ENCODE measurements at places on chromosomes 12 and 14.

DNA sequence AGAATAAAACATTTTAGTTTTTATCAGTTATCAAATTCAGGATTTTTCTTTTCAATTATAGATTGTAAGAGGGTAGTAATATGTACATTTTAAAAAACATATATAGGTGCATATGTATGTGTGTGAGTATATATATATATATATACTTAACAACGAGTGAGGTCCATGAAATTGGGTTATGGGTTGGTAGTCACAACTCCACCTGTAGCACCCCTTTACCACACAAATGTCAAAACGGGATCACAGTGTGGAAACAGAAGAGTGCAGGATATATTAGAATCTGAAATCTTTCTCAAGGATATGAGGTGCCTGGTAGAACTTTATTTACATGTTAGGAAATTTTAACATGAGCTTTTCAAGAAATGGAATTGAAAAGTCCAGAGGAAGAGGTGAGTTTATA is 31.3 kb downstream of the MIA2 start:
- no peak for DNase-seq

DNA sequence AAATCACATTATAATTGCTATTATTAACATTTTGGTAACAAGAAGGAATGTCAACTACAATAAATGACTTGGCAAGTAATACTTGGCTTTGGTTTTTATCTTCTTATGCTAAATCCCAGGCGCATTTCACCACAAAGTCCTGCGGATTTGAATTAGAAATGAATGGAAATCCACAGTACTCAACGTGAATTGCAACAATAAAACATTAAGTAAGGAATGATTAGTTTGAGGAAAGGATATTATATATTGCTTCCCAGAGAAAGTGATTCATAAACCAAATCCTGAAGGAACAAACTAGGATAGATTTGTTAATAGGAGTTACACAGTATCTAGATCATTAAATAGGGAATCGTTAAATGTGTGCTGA is 1089.7 kb downstream of the TRHDE start:
- DNase-seq: no peak

DNA sequence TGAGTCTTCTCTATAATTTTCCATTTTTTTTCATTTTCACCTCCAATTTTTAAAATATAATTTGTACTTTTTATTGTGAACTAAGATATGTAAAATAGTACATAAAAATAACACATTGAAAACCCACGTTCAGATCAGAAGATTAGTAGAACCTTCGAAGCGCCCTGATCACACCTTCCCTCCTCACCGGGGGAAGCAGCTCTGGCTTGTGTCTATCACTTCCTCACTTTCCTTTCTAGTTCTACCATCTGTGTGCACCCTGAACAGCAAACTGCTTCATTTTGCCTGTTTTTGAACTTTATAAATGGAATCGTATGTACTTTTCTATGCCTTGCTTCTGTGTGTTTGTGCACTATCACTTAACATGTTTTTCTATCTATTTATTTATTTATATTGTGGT is 11.8 kb upstream of the CD27 start:
- DNase-seq: no peak

DNA sequence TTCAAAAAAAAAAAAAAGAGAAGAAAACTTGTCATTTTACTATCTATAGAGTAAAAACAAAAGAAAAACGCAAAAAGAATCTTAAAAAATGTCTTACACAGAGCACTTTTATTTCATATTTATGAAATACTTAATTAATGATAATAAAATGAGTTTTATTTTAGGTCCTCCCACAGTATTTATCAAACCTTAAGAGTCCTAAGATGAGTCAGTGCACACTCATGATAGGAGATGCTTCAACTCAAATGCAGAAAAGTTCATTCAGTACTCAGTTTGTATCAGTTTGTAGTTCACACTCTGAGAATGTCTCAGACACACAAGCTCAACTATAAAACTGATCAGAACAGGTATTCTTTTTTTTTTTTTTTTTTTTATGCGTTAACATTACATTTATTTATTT is 41.7 kb downstream of the TRIM9 start:
- DNase-seq: no peak

- no peak for DNase-seq
These were observed 7.6 kb downstream of the ADCY4 start for GRCh38 chr14:24327303-24327702.

DNA sequence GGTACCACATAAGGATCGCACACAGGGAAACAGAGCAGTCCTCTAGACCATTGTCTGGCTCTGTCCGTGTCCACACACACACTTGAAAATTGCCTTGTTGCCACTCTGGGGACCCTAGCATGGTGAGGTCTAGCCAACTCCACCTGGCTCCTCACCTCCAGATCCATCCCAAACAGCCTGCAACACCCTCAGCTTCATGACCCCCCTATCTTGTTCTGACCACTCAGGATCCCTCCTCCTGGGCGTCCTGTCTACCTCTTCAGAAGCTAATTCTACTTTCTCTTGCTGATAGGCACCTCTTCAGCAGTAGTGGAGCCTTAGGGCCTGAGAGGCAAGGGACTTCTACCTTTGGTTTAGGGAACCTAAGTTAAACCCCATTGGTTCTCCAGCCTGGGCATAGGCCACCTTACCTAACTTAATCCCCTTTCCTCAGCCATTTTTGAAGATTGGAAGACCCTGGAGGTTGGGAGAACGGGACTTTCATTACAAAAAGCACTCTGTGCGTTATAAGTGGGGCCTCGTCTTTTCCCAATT is 697 bp upstream of the HOXC5 start:
- DNase-seq: no peak

DNA sequence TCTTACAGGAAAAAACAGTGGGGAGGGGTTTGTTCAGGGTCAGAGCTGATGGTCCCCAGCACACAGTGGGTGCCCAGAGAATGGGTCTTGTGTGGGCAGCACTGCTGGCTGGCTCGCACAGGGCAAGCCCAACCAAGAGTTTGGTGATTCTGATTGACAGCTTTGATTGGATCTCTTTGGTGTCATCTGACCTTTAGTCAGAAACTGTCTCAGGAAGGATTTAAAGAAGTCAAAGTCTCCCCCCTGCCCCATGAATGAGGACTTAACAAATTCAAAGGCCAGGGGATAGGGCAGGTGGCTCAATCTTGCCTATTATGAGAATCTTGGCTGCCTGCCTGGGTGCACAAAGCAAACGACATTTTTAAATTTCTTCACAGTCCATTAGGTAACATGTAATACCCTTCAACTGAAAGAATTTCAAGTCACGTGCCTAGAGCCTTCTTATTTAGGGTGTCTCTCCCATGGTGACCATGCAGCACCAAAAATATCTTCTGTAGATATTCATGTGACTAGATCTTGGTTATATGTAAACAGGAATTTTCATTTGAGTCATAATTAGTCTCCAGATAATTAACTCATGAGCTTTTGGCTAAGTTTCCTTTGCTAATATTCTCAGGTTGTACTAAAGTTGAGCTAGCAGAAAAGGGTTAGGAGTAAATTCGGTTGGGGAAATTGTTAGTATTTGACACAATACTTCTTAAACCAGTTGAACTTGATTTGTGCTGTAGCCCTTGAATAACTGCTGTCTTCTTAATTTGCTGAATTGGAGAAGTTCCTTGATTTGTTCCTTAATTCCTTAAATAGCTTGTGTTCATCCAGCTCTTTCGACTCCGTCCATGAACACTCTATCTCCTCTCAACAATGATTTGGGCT is 54.5 kb upstream of the HECTD1 start:
- no peak for DNase-seq

DNA sequence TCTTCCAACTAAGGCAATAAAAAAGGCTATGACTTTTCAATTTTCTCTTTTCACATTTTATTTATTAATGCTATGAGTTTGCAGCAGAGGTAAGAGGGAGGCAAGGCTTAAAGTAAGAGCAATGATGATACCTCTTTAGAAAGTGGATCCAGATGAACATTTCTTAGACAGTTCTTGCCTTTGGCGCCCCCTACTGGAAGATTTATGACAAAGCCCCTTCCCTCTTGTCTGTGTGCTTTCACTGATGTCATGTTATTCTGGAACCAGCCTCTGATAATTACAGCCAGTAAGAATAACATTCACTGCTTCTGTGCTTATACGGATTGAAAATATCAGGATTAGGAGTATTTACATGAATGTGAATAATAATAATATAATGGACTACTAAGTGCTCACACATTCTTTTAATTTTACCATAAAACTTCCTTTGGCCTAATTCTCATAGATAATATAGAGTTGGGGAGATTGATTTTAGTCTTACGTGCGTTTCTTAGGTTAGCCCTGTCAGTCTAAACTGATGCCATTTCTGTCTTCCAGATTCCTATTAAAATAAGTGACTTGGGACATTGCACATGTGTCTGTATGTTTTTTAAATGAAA is 1929.9 kb upstream of the SEL1L start:
- no peak for DNase-seq

GRCh38 chr12:91785655-91786498 is 359.8 kb downstream of the BTG1 start:
- no peak for DNase-seq

GRCh38 chr12:25384893-25385248 is 134.1 kb upstream of the KRAS start:
- no peak for DNase-seq

DNA sequence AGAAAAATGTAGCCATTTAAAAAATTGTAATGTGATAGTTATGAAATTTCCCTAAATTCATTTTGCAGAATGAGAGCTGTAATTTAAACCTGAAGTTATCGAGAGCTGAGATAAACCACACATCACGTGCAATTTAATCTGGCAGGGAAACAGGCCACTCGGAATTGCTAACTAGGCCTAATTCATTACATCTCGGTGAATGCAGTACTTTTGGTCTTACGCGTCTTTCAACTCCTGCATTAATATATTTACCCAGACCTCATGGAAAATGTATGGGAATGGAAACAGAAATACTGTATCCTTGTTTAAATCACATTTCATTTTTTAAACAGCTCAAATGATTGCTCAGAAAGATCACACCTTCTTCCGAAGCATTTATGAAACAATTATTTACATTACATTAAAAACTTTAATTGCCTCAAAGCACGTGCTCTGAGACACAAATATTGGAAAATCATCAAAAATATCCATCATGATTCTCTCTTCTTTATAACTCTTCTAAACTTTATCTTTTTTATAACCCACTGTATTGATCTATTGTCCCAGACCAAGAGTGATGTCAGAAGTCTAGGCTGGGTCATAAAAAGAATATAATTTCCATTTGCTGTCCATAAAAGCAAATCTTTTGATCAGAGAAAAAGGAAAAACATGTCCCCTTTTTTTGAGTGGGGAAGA is 111.7 kb upstream of the MYL2 start:
- no peak for DNase-seq

DNA sequence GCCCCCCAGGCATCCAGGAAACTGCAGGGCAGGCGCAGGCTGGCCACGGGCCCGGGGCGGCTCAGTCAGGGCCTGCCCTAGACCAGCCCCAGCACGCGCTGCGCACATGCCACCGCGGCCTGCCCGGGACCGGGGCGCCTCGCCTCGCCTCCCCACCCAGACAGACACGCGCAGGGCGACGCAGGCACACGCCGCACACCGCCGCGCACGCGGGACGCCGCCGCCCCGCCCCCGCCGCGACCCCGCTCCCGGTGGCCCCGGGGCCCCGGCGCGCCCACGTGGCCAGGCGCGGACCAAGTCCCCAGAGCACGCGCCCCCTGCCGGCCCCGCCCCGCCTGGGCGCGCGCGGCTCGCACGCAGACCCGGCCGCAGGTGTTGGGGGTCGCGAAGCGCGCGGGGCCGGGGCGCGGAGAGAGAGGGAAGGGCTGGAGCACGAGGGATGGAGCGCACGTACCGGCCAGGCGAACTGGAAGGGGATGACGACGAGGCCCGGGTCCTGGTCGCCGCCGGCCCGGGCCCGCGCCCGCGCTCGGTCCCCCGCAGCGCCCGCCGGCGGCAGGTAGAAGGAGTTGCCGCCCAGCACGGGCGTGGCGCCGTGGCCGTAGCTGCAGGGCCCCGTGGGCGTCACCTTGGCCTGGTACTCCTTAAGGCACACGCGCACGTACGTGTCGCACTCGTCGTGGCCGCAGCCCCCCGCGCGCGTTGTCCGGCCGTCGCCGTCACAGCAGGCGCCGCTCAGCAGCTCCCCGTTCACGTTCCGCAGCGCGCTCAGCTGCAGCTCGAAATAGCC is 1.1 kb downstream of the JAG2 start:
- DNase-seq: no peak

GRCh38 chr12:16037533-16037932 is 126.4 kb downstream of the DERA start:
- DNase-seq: no peak

DNA sequence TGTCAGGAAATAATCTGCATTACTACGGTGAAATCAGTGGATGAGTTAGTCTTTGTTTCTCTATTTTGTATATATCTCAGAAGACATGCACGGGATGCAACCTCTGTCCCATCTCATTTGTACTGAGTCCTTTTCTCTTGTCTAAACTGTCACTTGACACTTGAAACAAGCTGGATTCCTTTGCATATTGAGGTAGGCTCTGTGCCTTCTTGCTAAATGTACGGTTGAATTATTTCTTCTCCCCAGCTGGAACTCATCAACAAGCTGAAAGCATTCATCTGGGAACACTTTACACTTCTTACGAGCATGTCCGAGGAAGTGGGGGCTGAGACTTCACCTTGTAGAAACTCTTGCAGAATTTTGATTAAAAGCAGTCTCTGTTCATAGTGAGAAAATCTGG is 119.5 kb downstream of the VEZT start:
- no peak for DNase-seq

GRCh38 chr12:56103066-56103711 is 1.2 kb upstream of the PA2G4 start:
- DNase-seq: no peak

- no peak for DNase-seq
These were observed 205.4 kb downstream of the EPS8 start for GRCh38 chr12:15583804-15584203.

DNA sequence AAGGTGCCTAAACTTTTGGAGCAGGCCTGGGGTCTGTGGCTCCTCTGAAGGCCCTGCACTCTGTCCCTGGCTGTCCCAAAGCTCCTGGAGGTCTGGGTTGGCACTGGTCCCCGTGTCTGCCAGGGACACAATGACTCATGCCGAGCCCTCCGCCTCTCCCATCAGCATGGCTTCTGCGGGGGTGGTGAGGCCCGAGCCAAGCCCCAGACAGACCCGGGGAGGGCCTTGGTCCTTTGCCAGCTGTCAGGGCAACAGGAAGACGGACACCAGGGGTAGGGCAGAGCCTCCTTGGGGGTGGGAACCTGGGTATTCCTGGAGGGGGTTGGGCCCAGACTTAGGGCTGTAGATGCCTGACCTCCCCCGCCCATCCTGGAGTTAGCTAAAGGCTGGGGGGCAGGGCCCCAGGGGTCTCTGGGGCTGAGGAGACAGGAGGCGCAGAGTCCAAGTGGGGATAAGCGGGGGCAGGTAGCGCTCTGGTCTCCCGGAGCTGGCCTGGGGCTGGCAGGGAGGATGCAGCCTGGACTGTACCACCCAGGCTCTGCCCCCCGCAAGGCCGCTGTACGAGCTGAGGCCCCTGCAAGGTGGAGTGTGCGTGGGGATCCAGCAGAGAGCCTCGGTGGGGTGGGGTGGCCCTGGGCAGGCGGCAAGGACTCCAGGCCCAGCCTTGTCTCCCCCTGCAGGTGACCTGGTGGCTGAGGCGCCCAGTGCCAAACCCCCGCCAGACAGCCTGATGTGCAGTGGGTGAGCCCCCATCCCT is 16.4 kb upstream of the PUS1 start:
- DNase-seq: no peak

GRCh38 chr14:105495990-105496830 is 5.2 kb downstream of the TEDC1 start:
- DNase-seq: no peak

All from activated CD4-positive, alpha-beta T cell treated with anti-CD3 and anti-CD28 coated beads, Interleukin-2, amount 50 U/mL, for 4 hours (primary cell).